NCI-H187 (cell line): ENCODE measurements at places on chromosomes 16 and 17.
A peak's percentile ranks its signal among the peaks of the same experiment; 100 is the strongest.

DNA sequence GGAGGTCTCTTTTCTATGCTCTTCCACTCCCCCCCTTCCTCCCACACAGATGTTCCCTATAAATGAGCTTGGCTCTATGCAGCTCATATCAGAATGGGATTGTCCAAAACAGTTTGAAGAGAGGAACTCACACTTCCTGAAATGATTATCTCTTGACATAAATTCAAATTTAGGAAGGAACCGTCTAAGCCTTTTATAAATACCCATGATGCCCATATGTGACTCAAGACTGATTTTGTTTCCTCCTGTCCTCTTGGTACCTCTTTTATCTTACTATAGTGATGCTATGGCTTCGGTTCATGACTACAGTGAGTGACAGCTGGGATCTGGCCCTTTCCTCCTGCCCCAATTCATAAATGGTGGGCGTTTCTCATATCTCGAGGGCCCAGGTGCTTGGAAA, 16.6 kb upstream of the TERF2 start:
- no peak for DNase-seq

GRCh38 chr17:28147017-28147416, 104.5 kb downstream of the NLK start:
- no peak for DNase-seq

GRCh38 chr17:81436294-81436849, 41.1 kb downstream of the BAHCC1 start:
- no peak for DNase-seq

DNA sequence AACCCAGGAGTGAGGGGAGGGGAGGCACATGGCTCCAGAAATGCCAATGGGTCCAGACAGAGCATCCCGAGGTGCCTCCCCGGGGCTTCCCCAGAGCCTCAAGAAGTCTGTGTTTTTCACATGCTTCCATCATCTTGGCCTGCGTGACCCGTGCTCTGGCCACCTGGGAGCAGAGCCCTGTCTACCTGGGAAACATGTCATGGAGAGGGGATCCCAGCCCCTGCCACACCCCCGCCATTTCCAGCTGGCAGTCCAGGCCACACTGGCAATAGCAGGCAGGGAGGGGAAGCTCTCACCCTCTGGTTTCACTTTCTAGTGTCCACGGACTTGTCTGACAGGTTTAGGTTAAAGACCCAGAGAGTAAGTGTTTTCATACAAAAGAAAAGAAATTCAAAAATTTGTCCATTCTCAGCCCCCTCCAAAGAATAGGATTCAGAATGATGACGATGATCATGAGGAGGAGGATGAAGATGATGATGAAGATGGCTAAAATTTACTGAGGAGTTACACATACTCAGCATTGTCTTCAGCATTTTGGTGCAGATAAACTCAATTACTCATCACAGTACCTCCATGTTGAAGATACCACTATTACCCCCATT, 9.0 kb downstream of the SMIM5 start:
- no peak for DNase-seq

DNA sequence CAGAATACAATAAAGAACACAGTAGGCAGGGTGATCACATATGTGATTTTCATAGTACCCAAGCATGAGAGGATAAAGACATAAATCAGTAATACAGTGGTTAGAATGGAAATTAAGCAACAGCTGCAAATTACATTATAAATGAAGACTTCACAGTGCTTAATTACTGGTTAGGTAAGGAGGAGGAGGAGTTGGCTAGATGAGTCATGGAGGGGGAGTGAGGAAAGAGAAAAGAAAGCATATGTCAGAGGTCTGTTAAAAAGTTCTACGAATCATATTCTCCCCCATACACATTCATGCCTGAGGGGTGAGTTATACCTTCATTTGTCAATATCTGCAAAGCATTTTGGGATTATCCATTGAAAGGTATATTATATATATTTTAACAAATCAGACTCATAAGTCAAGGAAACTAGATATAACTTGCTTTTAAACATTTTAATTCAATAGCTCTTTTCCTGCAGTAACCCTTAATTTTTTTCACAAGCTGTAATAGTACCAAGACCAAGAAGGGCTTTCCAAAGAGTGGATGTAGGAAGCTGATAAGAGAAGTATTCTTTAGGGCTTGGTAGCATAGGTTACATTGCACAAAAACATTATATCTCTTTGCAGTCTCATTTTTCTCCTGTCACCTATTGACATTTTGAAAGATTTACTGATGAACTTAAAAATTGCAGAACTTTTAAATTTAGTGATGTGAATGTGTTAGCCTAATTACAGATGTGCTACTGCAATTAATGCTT, 99.3 kb downstream of the STXBP4 start:
- DNase-seq, result no peak

- no peak for DNase-seq
Observed at GRCh38 chr17:76479515-76480060, 12.2 kb downstream of the AANAT start.

DNA sequence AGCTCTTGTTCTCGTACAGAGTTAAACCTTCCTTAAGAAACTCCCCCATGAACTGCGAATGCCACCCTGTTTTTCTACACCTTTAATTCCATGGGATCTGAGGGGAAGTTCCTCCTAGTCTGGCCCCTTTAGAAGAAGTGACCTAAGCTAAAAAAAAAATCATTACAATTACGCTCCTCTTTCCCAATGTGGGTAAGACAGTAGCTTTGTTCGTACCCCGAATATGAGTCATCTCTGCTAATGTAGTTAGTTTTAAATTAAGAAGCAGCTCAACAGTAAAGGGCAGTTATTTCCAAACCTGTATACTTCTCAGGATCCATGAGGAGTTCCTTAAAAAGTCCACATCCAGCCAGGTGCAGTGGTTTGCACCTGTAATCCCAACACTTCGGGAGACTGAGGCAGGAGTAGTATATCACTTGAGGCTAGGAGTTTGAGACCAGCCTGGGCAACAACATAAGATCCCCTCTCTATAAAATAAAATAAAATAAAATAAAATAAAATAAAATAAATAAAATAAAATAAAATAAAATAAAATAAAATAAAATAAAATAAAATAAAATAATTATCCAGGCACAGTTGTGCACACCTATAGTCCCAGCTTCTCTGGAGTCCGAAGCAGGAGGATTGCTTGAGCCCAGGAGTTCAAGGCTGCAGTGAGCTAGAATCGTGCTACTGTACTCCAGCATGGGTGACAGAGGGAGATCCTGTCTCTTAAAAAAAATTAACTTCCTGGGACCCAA, 26.1 kb downstream of the RCVRN start:
- no peak for DNase-seq

- no peak for DNase-seq
Observed at GRCh38 chr17:28615260-28615940, 1.4 kb upstream of the RSKR start.

- no peak for DNase-seq
Observed at GRCh38 chr17:80833952-80834892, 157.4 kb upstream of the CHMP6 start.

DNA sequence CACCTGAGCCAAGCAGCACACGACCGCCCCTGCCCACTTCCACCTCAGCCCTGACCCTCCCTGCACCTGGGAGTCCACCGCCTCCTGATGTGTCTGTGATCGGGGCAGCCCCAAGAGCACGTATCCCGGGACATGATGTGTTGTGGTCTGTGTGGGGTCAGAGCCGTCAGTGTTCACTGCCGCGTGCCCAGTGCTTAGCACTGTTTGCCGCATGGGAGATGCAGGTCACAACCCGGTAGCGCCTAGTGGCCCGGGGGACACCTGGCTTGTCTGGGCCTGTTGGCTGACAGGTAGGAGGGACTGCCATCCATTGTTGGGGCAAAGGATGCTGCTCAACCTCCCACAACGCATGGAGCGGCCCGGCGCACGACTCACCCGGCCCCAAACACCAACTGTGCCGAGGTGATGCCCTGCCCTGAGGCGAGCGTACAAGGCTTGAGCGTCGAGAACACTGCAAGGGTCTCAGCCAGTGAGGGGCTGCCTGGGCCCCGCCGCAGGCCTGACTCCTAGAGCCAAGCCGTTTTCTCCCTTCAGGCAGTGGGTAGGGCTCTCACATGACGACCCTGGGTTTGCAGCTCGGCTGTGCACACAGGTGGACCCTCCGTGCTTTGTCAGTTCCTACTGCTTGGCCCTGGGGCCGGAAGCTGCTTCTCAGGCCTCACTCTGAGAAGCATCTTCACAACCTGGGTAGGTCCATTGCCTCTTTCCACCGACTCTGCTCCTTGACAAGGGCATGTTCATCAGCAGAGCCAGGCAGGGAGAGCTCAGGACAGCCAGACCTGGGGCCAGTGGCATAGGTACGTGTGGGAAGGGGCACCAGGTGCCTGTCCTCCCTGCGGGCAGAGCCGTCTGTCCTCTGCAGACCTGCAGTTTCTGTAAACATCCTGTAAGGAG, 5.9 kb upstream of the C16orf95 start:
- no peak for DNase-seq

DNA sequence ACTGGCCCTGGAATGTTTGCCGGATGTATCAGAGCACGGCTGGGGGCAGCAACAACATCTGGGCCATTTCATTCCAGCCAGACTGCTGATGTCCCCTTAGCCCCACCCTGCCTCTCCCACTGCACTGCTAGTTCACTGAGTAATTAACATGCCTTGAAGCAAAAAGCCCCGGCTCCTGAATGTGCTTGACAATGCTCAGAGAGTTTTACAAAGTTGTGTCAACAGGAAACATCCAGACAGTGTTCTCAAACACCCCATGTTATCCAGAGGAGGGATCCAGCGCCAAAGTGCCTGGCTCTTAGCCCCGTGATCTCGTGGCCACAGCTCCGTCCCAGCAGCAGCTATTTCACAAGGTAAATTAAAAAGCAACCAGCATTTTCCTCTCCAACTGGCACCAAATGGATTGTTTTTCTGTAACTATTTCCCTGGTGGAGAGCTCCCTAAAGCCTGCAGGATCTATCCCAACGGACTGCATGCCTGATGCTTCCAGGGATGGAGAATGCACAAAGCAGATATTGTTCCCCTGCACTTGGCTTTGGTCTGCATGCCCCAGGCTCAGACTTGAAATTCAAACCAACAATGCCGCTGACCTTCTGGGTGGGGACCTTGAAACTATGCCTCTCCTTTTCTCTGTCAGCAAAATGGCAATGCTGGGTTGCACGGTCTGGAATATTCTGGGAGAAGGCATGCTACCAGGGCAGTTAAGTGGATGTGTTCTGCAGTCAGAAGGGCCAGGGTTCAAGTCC, 115.6 kb upstream of the CDH5 start:
- no peak for DNase-seq

- peak; percentile 21 for DNase-seq
Observed at GRCh38 chr17:17884391-17885357, 47.9 kb upstream of the SREBF1 start.

DNA sequence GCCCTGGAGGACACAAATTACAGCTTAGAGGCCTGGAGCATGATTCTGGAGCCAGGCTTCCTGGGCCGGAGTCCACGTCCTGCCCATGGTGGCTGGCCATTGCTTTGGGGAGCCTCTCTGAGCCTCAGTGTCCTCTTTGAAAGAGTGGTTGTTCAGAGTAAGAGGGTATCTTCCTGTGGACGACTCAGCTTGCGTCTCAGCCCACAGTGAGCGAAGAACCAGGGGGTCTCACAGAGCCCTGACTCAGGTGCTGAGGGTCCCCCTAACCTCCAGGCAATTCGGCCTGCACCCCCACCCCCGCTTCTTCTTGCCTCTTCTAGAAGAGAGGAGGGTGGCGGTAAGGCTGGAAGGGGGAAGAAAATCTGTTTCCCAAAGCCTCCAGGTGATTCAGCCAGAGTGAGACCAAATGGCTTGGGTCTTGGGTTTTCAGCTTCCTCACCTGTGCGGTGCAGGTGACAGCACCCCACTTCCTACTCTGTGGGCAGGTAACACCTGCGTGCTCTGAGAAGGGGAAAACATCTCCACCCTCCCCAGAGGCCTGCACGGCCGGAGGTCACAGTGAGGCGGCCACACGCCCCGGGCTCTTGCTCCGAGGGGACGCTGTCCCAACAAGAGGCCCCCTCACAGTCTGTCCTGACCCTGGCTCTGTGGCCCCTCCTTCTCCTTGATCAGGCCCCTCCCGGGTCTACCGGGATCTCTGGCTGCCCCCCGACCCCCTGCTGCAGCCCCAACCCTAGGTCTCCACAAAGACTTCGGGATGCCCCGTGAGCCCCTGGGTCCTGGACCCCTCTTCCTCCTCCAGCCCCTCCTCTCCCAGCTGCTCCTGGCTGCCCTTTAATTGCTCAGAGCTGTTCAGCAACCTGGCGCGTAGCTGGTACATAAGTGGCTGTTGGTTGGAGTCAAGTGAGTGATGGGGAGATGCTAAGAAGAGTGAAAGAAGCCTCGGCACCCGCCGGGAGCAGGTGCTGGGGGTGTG, 119.2 kb downstream of the METRNL start:
- no peak for DNase-seq

GRCh38 chr17:50482516-50482915, 3.9 kb downstream of the RSAD1 start:
- no peak for DNase-seq

- no peak for DNase-seq
Observed at GRCh38 chr17:37476431-37477120, 13.1 kb upstream of the DUSP14 start.

DNA sequence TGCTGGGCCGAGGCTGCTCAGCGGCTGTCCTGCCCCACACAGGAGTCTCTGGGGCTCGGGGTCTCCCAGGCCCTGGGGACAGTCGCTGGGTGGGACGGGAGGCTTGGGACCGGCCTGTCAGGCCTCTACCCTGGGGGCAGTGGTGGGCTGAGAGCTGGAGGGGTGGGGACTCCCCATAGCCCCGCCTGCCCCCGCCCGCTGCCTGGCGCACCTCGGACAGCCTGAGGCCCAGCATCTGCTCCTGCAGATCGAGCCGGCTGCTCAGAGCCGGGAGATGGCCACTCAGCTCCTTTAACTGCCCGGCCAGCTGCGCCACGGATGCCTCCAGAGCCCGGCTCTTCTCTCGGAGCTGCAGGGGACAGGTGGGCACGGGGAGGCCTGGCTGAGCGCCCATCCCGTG, 6.7 kb downstream of the PERCC1 start:
- no peak for DNase-seq

DNA sequence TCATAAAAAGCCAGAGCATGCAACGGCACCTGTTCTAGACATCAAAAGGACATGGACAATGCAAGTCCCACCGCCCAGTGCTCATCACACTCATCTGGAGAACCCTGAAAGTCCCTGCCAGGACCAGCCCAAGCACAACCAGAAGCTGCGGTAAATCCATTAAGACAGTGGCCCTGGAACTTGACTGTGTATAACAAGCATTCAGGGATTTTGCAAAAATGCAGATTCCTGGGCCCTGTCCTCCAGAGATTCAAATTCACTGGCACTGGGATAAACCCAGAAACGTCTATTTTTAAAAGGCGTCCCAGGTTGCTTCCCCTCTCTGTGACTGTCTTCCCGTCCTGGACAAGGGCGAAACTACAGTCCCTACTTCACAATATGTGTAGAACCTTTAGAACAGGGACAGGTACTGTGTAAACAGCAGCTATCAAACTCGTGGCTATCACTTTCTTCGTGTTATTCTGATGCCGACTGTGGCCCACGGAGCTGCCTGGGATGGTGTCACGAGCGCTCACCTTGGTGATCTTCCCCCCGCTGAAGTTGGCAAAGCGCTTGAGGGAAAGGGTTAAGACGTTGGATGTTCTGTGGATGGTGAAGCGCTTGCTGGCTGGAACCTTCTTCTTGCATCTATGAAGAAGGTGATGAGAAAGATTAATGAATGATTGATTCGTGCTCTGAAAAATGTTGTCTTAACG, 22.3 kb downstream of the USP36 start:
- DNase-seq, result no peak
